Activated naive CD4-positive, alpha-beta T cell treated with anti-CD3 and anti-CD28 coated beads, Interleukin-2, amount 50 U/mL, for 16 hours (primary cell): ENCODE measurements at places on chromosomes 16 and 17.

GRCh38 chr17:3635474-3636153 is 436 bp downstream of the SHPK start:
- DNase-seq = no peak

- no peak for DNase-seq
These were observed 33.2 kb downstream of the SPHK1 start for GRCh38 chr17:76417499-76418143.

DNA sequence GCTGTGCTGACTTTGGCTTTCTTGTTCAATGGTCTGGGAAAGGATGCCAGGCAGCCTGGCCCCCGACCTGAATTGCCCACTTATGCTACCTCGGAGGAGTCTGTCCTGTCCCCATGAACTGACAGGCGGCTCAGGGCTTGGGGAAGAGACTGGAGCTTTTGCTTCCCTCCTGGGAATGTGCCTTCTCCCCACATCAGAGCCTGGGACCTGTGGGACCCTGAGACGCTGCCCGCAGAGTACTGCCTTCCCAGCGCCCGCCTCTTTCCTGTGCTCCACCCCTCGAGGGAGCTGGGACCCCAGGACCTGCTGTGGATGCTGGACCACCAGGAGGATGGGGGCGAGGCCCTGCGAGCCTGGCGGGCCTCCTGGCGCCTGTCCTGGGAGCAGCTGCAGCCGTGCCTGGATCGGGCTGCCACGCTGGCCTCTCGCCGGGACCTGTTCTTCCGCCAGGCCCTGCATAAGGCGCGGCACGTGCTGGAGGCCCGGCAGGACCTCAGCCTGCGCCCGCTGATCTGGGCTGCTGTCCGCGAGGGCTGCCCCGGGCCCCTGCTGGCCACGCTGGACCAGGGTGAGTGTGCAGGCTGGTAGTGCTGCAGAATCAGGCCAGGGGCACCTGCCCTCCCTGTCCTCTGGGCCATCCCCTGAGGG is 18.5 kb downstream of the FCSK start:
- no peak for DNase-seq

- DNase-seq = no peak
These were observed 151.7 kb downstream of the PRKCB start for GRCh38 chr16:23987443-23987842.

GRCh38 chr16:49575346-49576172 is 202.0 kb downstream of the C16orf78 start:
- no peak for DNase-seq

DNA sequence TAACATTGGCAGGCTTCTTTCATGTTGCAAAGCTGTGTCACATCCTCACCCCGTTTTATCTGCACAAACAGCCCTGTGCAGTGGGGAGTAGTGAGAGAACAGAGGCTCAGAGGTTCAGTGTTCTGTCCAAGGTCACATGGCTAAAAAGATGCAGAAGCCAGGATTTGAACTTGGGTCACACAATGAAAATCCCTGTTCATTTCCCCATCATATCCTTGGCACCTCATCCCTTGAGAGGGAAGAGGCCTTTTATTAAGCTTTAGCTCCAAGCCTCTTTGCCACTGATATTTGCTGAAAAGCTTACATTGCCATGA is 106.6 kb downstream of the AMFR start:
- no peak for DNase-seq

GRCh38 chr17:50634224-50634914 is at the start of gene ABCC3:
ABCC3 (plus strand) TSS chr17:50634881; CDS start chr17:50634937, 56 bp downstream.
- no peak for DNase-seq

DNA sequence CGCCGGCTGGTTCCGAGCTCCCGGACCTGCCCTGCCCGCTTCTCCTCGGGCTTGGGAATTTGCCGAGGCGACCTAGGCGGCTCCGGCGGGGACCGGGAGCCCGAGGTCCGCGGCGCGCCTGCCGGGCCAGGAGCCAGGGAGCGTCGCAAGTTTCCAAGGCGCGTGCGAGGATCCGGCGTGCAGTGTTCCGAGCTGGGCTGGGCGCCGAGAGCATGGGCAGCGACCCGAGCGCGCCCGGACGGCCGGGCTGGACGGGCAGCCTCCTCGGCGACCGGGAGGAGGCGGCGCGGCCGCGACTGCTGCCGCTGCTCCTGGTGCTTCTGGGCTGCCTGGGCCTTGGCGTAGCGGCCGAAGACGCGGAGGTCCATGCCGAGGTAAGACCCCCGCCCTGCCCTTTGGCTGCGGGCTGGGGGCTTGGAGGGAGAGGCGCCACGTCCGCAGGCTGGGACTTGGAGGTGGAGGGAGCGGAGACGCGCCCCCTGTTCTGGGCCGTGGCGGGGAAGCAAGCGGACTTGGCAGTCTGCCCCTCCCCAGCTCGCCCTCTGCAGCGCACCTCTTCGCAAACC is 668 bp downstream of the MMP15 start:
- DNase-seq = peak; percentile 26

GRCh38 chr16:67833030-67833414 is 9.1 kb upstream of the THAP11 start:
- no peak for DNase-seq

DNA sequence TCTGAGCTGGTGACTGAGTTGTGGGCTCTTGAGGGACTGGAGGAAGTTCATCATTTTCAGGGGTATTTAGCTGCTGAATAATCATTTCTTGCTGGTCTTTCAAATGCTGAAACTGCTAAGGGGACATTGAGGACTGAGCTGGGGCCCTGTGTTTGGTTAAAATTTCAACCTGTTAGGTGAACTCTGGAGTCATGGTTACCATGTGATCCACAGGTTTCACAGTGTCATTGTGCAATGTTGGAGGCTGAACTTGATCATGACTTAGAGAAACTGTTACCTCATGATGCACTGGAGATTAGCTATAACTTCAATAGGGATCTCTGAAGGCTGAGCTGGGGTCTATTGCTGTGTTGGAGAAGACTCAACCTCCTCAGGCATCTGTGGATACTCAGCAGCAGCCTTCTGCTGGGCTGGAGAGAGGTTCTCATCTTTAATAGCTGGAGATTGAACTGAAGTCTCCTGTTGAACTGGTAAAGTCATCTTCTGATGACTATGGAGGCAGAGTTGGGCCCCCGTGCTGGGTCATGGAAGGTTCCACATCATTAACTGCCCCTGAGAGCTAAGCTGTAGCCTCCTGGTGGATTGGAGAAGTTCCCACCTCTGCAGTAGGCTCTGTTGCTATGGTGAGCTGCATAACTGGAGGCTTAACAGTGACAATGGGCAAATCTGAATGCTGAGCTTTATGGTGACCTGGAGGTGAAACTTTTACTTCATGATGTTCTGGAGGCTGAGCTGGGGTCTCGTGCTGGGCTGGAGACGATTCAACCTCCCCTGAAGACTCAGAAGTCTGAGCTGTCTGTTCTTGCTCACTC is 15.2 kb downstream of the RDM1 start:
- DNase-seq = no peak

- DNase-seq = no peak
These were observed 56.5 kb downstream of the ACTG1 start for GRCh38 chr17:81456091-81456490.

GRCh38 chr17:16191604-16192003 is 23.7 kb downstream of the NCOR1 start:
- no peak for DNase-seq

- DNase-seq = no peak
These were observed 36.4 kb downstream of the RHBDL3 start for GRCh38 chr17:32302037-32302436.

GRCh38 chr16:16189842-16190241 is 33.5 kb downstream of the ABCC6 start:
- no peak for DNase-seq

GRCh38 chr16:53984936-53985335 is 281.0 kb downstream of the FTO start:
- DNase-seq = no peak

- no peak for DNase-seq
These were observed 9.2 kb upstream of the GGT6 start for GRCh38 chr17:4569591-4569990.

DNA sequence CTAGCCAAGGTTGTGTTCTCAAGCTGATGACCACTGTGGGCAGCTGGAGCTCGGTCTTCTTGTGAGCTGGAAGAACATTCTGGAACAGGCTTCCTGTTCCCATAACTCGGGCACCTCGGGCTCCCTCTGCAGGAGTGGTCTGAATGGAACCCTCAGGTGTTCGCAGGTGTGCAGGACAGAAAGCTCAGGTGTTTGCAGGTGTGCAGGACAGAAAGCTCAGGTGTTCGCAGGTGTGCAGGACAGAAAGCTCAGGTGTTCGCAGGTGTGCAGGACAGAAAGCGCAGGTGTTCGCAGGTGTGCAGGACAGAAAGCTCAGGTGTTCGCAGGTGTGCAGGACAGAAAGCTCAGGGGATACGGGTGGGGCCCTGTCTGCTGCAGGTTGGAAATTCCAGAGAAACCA is 109.0 kb upstream of the CACNG5 start:
- no peak for DNase-seq

DNA sequence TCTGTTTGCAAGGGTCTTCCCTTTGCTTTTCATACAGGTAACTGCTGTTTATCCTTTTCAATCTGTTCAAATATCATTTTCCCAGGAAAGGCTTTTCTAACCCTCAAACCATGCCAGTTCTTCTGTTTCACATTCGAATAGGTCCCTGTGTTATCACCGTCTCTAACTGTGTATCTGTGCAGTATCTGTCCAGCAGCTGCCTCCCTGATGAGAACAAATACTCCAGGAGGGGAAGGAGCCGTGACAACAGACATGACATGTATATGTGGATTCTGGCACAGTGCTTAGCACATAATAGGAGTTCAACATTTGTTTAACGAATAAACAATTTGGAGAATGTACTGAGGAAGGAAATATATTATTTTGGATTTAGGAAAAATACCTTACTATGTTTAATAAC is 95.7 kb downstream of the STX8 start:
- DNase-seq = no peak

GRCh38 chr16:57649443-57649751 is 18.7 kb upstream of the ADGRG3 start:
- no peak for DNase-seq

DNA sequence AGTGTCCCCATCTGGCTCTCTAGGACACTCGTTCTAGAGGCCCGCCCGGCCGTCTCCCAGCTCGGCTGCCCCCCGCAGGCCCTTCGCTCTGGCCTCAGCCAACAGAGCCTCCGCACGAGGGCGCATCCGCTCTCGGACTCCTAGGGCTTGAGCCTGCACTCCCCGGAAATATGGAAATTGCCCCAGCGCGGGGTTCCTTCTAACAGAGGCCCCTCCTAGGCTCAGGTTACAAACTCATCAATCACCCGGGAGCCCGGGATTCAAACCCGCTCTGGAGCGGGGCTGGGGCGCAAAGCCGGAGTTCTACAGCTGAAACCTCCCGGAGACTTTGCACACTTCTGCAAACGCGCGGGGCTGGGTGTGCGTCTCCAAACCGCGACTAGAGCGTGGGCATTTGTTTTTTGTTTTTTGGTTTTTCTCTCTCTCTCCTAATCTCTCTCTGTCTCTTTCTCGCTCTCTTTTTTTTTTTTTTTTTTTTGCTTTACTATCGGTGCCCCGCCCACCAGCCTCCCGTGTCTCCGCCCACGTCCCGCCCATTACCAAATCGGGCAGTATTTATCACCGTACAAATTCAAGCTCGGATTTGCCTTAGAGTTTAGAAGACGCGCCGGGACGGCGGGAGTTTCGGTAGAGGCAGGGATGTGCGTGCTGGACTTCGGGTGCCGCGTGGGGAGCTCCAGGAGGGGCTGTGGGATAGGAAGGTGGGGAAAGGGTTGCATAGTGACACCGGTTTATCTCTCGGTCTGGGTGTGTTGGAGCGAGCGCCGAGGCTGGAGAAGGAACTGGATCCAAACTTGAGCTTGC is 2.4 kb upstream of the FOXL1 start:
- DNase-seq = peak; percentile 48

GRCh38 chr16:87979352-87979751 is 28.1 kb downstream of the BANP start:
- DNase-seq = no peak

GRCh38 chr17:76549539-76549938 is 9.7 kb downstream of the PRCD start:
- DNase-seq = no peak

- DNase-seq = no peak
These were observed 11.0 kb downstream of the PHB1 start for GRCh38 chr17:49403514-49404289.

- no peak for DNase-seq
These were observed 690.1 kb downstream of the WWOX start for GRCh38 chr16:78789561-78789960.

GRCh38 chr16:72800524-72801161 is 247.3 kb downstream of the ZFHX3 start:
- no peak for DNase-seq

GRCh38 chr17:81612172-81612970 is 24.5 kb downstream of the NPLOC4 start:
- no peak for DNase-seq

DNA sequence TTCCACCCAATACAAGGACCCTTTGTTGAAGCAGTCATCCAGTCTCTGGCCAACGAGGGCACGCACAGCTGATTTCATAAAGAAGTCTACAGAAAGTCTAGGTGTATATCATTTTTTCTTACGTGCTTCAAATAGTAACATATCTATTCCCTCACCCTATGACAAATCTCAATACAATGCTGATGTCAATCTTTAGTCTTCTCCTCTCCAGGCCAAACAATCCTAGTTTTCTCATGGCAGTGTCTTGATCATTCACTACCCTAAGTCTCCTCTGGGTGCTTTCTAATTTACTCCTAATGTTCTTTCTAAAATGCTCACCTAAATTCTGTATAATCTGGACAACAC is 92.6 kb downstream of the CACNG1 start:
- no peak for DNase-seq

DNA sequence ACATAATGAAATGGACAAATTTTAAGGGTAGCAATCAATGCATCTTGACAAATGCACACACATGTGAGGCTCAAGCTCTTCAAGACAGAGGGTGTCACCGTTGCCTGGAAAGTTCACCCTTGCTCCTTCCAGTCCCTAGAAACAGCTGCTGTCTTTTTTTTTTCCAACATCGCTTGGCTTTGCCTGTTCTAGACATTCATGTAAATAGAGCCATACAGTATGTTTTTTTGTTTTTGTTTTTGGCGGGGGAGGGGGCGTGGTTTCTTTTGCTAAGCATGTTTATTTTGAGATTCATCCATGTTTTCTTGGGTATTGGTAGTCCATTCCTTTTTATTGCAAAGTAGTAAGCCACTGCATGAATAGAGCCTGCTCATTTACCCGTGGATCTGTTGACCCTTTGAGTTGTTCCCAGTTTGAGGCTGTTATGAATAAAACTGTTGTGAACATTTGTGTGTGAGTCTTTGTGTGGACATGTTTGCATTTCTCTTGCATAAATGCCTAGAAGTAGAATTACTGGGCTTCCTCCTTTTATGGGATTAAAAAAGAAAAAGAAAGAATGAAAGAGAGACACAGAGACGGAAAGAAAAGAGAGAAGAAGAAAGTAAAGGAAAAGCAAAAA is 78.4 kb downstream of the NT5M start:
- no peak for DNase-seq

GRCh38 chr17:67784364-67785121 is 40.8 kb upstream of the BPTF start:
- DNase-seq = no peak

DNA sequence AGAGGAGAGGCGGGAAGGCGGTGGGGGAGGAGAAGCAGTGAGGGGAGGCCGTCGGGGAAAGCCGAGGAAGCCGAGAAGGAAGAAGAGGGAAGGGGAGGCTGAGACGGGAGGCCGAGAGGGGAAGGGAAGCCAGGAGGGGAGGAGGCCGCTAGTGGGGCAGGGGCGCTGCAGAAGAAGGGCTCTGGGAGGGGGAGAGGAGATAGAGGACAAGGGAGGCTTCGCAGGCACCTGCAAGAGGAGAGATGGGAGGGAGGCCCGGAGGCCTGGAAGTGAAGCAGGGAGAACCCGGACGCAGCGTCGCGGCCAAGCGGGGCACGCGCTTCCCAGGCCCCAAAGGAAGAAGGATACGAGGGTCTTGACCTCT is 2.3 kb downstream of the C17orf58 start:
- DNase-seq = no peak
